Stimulated activated CD8-positive, alpha-beta memory T cell treated with anti-CD3 and anti-CD28 coated beads, Interleukin-4, amount 100 ng/mL, for 4 hours (primary cell): ENCODE measurements at places on chromosomes 3 and 15.

GRCh38 chr3:76107935-76108570 lies 322.7 kb upstream of the ZNF717 start:
- no peak for DNase-seq

- no peak for DNase-seq
These were observed 3.8 kb upstream of the ZNF620 start for GRCh38 chr3:40502034-40502433.

- DNase-seq, result no peak
These were observed 26.2 kb downstream of the HES1 start for GRCh38 chr3:194162070-194162678.

DNA sequence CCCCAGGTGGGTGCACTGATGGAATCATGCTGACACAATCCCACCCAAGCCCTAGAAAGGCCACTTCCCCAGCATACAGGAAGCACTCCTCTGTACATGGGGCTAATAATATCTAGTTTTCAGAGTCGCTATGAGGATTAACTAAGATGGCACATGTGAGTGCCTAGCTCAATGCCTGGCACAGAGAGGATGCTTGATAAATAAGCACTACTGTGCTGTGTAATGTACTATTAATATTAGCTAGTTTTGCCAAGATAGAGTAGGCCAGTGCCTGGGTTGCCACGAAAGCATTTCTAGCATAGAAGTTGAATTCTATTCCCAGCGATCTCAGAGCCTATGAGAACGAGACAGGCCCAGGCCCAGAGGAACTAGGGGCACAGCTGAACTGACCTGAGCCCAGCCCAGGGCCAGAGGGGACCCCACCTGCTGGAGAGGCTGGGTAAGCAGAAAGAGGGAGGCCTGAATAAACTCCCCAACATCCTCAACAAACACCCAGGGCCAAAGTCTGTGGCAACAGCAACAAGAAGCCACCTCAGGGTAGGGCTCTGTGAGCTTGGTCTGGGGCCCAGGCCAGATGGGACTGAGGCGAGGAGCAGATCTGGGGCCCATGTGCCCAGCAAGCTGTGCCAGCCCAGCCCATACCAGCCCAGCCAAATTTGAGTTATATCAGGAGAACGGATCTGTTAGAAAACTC lies 7.6 kb upstream of the SEMA7A start:
- no peak for DNase-seq

GRCh38 chr3:123352134-123352554 lies 96.7 kb downstream of the ADCY5 start:
- no peak for DNase-seq

GRCh38 chr3:191263365-191263764 lies 64.3 kb downstream of the OSTN start:
- DNase-seq, result no peak

- no peak for DNase-seq
These were observed 26.9 kb upstream of the LDHAL6B start for GRCh38 chr15:59179717-59180116.

DNA sequence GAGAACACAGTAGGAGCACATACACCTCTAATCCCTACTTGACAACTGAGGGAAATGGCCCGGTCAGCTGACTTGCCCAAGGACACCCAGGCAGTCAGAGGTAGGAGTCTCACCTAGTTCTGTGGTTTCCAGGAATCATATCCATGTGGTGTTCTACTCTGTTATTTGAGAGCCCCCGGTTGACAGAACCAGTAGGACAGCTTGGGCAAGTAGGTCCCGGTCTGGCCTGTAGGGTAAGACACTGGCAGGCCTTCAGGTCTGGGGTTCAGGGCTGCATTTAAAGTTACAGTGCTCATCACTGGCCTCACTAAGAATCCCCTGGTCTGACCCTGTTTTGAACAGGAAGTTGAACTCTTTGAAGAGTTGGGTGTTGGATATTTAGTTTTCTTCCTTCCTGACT lies 476.1 kb downstream of the SHQ1 start:
- DNase-seq, result no peak

DNA sequence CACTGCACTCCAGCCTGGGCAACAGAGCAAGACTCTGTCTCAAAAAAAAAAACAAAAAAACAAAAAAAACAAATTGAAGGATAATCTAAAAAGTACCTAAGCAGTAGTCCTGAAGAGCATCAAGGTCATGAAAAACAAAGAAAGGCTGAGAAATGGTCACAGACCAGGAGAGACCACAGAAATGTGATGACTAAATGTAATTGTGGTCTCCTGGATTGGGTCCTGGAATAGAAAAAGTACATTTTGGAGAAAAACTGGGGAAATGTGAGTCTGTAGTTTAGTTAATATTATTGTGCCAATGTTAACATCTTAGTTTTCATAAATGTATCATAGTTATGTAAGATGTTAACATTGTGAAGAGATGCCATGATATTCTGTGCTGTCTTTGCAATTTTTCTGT lies 267.5 kb upstream of the NR2E3 start:
- DNase-seq, result no peak

- DNase-seq, result no peak
These were observed 331.3 kb upstream of the PROK2 start for GRCh38 chr3:72116226-72116625.
